ENCODE measurements at places on chromosomes 2 and 18.

DNA sequence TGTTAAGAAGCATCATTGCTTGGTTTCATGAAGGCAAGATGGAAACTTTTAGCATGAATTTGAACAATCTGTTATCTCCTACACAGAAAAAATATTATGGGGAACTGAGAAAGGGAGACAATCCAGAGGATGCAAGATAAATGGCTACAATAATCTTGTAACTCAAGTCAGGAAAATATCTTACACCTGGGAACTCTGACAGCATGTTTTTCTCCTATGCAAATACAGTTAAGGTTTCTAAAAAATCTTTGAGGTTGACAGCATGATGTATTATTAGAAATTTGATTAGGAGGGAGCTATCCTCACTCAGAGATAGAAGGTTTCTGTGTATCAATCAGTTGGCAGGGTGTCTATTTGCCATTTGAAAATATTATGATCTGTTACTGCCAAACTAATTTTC is 75.6 kb downstream of the GPD2 start:
- no peak for DNase-seq

DNA sequence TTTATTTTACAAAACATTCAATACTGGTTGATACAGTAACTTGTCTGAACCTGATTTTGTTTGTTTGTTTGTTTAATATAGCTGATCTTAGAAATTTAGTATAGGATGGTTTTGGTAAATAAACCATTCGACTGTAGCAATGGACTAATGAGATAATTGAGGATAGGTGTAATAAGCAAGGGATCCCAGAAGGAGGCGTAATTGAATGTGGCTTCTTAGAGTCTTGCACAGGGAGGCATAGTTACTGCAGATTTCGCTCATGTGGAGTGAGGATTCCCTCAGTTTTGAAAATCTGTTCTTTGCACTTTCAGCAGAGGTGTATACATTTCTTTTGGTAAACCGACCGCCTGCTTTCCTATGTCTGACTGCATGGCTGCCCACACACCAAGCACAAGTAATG is 709.6 kb downstream of the SOCS6 start:
- DNase-seq = no peak

DNA sequence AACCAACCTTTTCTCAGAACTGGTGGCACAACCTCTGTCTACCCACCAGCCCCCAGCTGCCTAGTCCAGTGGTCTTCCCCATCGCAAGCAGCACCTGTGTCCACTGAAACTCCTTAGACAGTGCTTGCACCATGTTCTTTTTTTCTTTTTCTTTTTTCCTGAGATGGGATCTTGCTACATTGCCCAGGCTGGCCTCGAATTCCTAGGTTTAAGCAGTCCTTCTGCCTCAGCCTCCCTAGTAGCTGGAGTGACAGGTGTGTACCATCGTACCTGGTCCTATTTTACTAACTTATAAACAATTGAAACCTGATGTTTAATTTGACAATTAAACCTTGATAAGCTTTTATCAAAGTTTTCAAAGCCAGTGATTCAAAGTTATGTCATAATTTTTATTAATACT is 30.8 kb downstream of the SANBR start:
- DNase-seq = no peak

- DNase-seq = no peak
Observed at GRCh38 chr2:183000846-183001245, 37.4 kb downstream of the NCKAP1 start.

DNA sequence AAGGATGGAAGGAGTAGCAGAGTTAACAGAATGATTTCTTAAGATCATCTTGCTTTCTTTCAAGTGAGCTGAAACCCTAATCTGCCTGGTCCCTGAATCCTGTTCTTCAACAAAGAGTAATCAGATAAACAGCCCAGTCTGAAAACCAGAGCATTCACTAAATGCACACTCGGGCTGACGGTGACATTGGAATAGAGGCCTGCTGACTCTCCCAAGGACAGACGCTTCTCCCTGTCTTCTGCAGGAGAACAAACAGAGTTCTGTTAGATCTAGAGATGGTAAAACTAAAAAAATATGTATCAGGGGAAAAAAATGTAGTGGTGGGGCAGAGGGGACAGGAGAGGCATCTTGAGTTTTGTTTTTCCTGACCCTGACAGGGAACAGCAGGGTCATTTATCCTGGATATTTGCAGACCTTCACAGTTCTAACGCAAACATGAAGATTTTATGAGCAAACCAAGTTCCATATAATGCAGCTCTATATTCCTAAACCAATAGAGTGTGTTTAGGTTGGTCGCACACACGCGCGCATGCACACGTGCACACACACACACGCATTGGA is 7.3 kb downstream of the MATN3 start:
- DNase-seq = no peak

DNA sequence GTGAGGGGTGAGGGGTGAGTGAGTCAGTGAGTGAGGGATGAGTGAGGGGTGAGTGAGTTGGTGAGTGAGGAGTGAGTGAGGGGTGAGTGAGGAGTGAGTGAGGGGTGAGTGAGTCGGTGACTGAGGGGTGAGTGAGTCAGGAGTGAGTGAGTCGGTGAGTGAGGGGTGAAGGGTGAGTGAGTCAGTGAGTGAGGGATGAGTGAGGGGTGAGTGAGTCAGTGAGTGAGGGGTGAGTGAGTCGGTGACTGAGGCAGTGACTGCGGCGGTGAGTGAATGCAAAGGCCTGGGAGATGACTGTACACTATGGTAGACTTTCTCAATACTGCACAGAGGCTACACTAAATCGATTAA is 16.6 kb downstream of the THAP4 start:
- no peak for DNase-seq

Measured in stimulated activated CD8-positive, alpha-beta memory T cell treated with anti-CD3 and anti-CD28 coated beads, Interleukin-7, amount 100 ng/mL, for 1 hour (primary cell).